ENCODE measurements at places on chromosomes 1 and 21.

GRCh38 chr21:30168086-30168485 is 1.5 kb upstream of the CLDN17 start:
- no peak for DNase-seq

DNA sequence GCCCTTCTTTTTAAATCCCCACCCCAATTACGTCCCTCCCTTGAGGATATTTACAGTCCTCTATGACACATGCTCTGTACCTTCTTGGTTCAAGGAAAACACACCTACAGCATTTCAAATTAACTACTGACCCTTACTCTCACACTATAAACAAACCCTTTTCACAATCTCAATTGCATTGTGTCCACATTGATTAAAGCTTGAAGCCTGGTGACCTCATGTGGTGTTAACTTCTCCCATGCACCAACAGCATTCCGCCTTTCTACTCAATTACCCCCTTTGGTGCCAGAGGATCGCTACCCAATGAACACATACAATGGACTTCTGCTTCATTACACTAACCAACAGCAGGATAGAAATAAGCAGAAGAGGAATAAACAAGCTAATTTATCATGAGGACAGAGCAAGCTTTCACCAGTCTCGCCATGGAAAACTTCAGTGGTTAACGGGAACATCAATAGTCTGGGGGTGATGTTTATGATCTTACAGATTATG is 15.2 kb downstream of the WLS start:
- DNase-seq = no peak

GRCh38 chr1:23403735-23404486 is 20.6 kb downstream of the TCEA3 start:
- peak; percentile 97 for DNase-seq

GRCh38 chr1:119475866-119476439 is 31.1 kb upstream of the HSD3B1 start:
- DNase-seq = peak; percentile 26
